ENCODE measurements at places on chromosomes 13 and 19.

- no peak for DNase-seq
Measured at GRCh38 chr19:55340784-55341147, 1.1 kb downstream of the KMT5C start.

DNA sequence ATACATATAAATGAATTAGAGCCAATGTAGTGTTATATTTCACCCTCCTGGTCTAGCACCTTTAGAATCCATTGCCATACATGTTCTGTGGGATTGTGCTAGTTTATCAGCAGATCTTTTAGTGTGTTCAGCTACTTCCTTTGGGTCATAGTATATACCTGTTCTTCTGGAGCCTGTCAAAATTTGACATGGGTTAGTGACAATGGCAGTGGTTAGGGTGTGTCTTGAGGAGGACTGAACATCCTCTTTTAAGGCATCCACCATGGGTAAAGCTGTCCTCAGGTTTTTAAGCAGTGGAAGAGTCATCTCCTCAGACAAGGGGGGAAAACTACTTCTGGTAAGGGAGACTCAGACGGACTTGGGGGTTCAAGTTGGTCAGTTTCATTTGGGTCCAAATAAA, 29.4 kb downstream of the DNAJC3 start:
- no peak for DNase-seq

DNA sequence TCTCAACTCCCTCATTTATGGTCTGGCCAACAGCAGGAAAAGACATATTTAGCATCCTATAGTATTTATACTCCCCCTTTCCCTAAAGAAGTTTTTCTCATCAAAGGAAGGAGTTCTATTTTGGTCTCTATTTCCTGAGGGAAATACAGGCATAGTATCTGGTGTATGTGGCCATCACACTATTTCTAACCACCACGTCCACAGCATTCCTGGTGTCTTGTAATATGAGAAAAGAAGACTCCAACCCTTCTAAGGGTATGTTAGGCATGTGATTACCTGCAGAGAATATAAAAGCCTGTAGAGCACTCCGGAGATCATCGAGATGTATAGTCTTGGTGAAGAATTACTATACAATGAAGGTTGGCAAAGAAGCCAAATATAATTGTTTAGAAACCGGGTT, 137.4 kb downstream of the VWA8 start:
- no peak for DNase-seq

DNA sequence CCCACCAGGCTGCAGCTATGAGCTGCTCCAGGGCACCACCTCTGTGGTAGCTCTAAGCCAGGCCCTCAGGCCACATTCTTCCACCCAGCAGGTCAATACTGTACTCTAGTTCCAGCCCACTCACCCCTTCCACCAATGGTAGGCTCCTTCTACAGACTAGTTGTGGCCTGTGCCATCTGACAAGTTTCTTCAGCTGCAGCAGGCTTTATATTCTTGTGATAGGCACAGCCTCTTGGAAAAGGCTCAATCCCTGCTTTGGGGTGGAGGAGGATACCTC, 8.5 kb downstream of the MICU2 start:
- DNase-seq, result no peak

DNA sequence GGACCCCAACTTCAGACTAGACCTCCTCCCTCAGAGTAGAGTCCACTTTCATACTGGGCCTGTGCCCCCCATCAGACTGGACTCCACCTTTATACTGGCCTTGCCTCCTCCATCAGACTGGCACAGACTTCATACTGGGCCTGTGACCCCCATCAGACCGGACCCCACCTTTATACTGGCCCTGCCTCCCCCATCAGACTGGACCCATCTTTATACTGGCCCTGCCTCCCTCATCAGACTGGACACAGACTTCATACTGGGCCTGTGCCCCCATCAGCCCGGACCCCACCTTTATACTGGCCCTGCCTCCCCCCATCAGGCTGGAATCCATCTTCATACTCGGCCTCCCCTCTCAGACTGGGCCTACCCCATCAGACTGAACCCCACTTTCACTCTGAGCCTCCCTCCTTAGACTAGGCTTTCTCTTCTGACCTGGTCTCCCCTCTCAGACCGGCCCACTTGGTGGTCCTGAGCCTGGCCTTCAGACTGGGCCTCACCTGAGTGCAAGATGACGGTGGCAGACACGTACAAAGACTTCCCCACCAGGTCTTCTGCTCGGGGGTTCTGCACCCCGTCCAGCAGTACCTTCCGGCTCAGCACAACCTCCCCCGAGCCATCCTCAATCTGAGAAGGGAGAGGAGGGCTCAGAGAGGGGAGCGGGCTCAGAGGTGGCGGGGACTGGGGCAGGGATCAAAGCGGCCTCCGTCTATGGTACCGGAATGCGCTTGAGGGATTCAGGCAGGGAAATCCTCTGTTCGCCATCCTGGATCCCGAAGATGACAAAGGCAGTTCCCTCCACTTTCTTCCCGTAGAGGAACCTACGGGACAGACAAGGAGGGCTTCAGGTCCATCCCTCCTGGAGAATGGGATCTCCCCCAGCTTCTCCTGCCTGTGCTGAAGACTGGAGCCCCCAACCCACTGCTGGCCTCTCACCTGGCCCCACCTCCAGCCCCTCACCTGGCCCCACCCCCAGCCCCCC, 7.5 kb downstream of the C3 start:
- no peak for DNase-seq

Measured in posterior cingulate gyrus (tissue), 11 donors.